ENCODE measurements at places on chromosomes 2 and 18. TPM values are rescaled to one million over a fixed set of nuclear protein-coding genes. Genes with fewer than 3 reads are reported as not detected.

The RAPGEF4 gene
- 13.9 TPM for total RNA-seq

The COLEC12 gene
- 4.2 TPM for total RNA-seq

The MYOM1 gene
- total RNA-seq, result 0.10 TPM

The SP100 gene
- 179 TPM for total RNA-seq

The IL1R2 gene
- not detected for total RNA-seq

The POLR1B gene
- total RNA-seq, result 21.2 TPM

The NAT8 gene
- not detected for total RNA-seq

The PSMA8 gene
- total RNA-seq, result not detected

The SIX3 gene
- not detected for total RNA-seq

The BOLL gene
- not detected for total RNA-seq

The STRADB gene
- total RNA-seq, result 20.3 TPM

The B3GNT7 gene
- 0.33 TPM for total RNA-seq

The CHRND gene
- not detected for total RNA-seq

The GPR155 gene
- total RNA-seq, result 1.4 TPM

The SATB2 gene
- total RNA-seq, result 1.3 TPM

The ANKRD53 gene
- 0.38 TPM for total RNA-seq

The CGREF1 gene
- total RNA-seq, result 8.5 TPM

The ATP8B1 gene
- total RNA-seq, result 80.7 TPM

The STPG4 gene
- total RNA-seq, result 0.29 TPM

The BMP10 gene
- not detected for total RNA-seq

The CERS6 gene
- 17.0 TPM for total RNA-seq

The UGT1A5 gene
- not detected for total RNA-seq

The ALPP gene
- not detected for total RNA-seq

The DYSF gene
- 148 TPM for total RNA-seq

The AQP12B gene
- total RNA-seq, result not detected

The TGFA gene
- 5.3 TPM for total RNA-seq

The ZNF385B gene
- total RNA-seq, result not detected

The RND3 gene
- 69.8 TPM for total RNA-seq

The SERPINB3 gene
- not detected for total RNA-seq

The ZSWIM2 gene
- total RNA-seq, result 0.10 TPM

The COL4A4 gene
- under 0.01 TPM for total RNA-seq

The RPRM gene
- total RNA-seq, result not detected

The TRIM43B gene
- 0.33 TPM for total RNA-seq

The FLACC1 gene
- total RNA-seq, result 0.65 TPM

The UPP2 gene
- not detected for total RNA-seq

The CCDC121 gene
- total RNA-seq, result 2.6 TPM

The SERPINB11 gene
- total RNA-seq, result not detected
